Nucleus accumbens (tissue), 56 donors: ENCODE measurements at places on chromosomes 11 and 22.

- no peak for DNase-seq
Measured at GRCh38 chr11:69116671-69117070, 39.1 kb upstream of the SMIM38 start.

DNA sequence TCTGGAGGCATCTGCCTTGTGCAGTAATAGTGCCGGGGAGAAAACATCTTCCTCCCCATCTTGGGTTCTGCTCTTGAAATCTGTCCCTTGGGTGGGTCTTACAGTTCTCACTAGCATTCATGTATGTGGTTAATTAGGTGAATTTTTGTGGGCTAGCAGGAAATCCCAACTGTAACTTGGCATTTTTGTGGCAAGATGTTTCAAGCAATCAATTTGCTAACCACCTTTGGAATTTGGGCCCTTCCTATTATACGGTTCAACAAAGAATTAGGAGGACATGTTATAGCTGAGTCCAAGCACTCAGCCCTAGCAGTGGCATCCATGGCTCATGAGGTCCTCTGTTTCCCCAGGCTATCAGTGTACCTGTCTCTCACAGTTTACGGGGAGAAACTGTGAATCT lies 89.1 kb upstream of the MTNR1B start:
- DNase-seq = no peak

DNA sequence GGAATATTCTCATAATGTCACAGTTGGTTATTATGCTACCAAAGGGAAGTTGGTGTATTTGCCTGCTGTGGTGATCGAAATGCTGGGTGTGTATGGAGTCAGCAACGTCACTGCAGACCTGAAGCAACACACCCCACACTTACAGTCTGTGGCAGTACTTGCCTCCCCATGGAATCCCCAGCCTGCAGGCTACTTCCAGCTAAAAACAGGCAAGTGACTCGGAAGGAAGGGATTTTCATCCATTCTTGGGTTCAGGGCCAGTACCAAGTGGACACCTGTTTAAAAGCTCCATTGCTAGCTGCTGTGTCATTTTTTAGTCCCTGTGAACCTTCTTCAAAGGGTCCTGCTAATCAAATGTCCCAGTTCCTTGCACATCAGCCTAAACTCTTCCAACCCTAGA lies 149.6 kb downstream of the C11orf91 start:
- no peak for DNase-seq

- DNase-seq = no peak
Measured at GRCh38 chr11:116176484-116177005, 596.2 kb downstream of the BUD13 start.

GRCh38 chr11:26144291-26144690 lies 187.6 kb upstream of the ANO3 start:
- DNase-seq = no peak

DNA sequence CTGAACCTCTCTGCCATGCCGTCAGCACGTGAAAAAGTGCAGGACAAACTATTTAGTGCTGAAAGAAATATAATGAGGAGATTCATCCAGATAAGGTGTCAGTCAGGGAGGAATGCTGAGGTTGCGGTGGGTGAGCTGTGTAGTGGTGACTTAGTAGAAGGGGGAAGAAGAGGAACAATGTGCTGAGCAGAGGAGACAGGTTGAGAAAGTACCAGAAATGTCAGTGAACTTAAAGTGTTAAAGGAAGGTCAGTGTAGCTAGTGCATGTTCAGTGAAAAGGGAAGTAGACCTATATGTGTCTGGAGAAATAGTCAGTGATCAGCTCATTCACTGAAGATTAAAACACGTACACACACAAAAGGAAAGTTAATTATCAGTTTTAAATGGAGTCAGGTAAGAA lies 237.6 kb upstream of the CCDC179 start:
- no peak for DNase-seq

- no peak for DNase-seq
Measured at GRCh38 chr11:14742849-14743559, 99.4 kb downstream of the PDE3B start.

DNA sequence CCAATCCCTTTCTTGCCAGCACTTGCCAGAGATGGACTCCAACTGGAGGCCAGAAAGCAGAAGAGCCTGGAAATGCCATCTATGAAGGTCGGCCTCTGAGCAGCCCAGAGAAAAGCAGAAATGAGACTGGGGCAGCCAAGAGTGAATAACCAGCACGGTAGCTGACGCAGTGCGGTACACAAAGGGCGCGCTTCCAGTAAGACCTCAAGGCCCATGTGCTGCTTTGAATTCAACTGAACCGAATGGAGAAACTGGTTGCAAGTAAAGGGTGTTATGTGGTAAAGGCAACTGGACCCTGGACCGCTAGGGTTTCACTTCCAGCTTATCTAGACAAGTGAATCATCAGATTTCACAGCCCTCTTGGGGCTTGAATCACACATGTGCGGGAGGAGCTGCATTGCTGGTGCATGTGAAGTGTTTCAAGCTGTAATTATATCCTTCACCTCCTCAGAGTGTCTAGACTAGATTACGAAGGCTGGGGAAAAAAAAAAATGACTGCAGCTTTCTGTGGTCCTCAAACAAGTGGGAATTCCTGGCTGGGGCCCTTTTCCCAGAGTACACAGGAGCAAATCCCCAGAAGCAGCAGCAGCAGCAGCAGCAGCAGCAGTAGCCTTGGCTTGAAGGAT lies 128.9 kb downstream of the CCDC34 start:
- DNase-seq = no peak

DNA sequence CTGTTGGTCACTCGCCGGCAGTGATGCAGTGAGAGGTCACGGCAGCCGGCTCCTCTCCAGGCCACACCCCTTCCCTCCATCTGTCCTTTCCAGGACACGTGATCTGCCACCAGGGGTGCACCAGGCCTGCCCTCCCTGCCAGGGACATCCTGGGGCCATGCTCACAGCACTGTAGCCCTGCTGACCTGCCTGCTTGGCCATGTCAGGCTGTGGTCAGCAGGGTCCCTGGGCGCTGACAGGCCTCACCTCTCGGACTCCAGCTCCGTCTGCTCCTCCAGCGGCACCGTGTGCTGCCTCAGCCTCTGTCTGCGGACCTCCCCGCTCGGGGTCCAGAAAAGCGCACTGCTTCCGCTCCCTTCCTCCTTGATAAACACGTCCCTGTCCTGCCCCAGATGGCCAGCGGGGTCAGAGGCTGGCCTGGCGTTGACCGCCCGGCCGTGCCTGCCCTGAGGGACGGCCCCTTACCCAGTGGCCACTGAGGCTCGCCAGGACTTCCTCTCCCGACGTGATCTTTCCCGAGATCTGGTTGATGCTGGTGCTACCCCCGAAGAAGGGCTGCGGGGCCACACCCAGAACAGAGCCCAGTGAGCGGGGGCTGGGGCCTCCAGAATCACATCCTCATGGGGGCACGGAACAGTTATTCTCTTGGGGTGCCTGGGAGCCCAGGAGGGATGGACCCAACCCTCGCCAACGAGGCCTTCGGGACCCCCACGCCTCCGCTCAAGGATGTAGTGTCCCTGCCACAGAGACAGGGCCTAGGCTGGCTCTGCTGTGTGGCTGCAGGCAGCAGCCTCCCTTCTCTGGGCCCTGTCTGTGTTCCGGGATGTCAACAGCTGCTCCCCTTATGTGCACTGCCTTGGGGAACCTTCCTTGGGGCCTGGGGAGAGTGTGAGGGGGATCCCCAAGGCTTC lies 36.3 kb upstream of the CARS1 start:
- DNase-seq = no peak

DNA sequence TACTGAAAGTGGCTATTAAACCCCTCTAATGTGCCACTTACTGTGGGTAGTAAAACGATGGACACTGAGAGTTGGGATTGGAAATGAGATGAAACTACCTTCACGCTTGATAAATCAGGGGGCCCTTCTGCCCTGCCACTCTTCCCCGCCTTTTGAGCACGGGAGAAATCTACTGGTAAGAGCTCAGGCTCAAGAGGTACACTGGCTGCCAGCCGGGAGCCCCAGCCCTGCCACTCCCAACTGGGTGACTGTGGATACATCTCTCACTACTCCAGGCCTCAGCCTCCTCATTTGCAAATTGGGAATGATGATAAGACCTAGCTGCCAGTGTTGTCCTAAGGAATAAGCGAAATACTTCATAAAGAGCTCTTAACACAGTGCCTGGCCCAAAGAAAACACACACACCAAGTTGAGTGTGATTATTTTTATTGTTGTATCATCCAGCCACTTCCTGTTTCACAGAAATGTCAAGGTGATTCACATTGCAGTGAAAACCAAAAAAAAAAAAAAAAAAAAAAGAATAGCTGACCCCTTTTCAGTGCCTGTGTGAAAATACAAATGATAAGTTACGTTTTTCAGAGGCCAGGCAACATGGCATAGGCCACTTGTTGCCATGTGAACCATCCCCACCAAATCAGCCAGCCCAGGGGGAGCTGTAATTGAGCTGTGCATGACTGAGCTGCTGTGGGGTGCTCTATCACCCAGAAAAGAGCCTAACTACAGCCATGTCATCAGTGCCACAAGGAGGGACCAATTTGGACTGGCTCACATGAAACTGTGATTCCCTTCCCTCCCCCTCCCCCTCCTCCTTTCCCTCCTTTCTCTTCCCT lies 4.4 kb upstream of the ZNRD2 start:
- no peak for DNase-seq

GRCh38 chr11:29656597-29656996 lies 360.2 kb downstream of the KCNA4 start:
- DNase-seq = no peak

DNA sequence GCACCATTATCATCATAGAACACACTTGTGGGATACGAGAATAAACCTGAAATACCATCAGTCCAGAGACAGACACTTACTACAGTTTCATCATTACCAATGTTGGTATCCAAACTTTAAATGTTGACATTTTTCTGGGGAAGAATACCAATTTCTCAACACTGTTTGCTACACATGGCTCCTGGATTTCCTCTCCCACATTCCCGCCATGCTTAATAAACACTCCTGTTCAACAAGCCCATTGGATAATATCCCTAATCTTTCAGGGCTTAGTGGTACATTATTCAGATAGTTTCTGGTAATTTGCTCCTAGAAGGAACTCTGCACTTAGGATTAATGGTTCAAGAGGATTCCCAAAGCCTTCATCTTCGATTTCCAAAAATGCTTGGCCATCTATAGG lies 48.2 kb downstream of the CSF2RB start:
- no peak for DNase-seq

GRCh38 chr11:134153147-134153905 lies 70.4 kb downstream of the NCAPD3 start:
- no peak for DNase-seq

DNA sequence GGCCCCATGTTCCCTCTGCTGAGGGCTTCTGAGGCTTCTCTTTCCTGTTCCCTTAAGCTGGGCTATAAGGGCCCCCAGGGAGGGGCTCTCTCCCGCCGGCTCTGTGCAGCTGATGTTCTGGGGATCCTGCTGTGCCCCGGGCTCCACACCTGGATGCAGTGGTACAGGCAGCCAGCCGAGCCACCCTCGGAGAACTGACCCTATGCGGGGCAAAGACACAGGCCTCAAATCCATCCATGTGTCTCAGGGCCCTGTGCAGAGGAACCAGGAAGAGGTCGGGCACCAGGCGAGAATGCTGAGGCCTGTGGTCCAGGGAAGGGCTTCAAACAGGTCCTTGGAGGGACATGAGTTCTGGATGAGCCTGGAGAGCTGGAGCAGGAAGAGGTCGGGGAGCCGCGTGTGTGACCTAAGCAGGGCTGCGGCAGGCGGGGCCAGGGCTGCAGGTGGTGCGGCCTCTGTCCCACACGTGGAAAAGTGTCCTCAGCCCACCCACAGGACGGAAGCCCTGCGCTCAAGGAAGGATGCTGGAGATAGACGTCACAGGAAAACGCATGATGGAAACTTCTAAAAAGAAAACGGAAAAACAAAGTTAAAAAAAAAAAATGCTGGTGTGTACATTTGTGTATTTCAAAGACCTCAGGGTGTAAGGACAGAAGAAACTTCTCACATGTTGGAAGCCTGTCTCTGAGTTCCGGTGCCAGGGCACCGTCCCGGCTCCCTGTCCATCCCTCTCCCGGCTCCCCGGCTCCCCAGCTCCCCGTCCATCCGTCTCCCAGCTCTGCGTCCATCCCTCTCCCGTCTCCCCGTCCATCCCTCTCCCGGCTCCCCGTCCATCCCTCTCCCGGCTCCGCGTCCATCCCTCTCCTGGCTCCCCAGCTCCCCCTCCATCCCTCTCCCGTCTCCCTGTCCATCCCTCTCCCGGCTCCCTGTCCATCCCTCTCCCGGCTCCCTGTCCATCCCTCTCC lies 1149.2 kb downstream of the BRD1 start:
- no peak for DNase-seq

DNA sequence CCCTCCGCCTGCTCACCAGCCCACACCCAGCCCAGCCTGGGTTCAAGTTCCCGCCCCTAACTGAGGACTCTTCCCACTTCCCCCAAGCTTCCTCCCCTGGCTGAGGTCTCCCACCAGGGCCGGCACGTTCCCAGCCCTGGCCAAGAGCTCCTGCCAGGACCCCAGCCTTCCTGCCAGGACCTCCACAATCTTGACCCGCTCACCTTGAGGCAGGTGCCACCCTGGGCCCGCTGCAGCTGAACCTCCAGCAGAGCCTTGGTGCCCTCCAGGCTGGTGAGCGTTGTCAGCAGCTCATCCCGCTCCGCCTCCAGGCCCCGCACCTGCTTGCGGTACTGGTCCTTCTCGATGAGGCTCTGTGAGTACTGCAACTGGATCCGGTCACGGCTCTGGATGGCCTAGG lies 13.2 kb downstream of the CARD10 start:
- no peak for DNase-seq

DNA sequence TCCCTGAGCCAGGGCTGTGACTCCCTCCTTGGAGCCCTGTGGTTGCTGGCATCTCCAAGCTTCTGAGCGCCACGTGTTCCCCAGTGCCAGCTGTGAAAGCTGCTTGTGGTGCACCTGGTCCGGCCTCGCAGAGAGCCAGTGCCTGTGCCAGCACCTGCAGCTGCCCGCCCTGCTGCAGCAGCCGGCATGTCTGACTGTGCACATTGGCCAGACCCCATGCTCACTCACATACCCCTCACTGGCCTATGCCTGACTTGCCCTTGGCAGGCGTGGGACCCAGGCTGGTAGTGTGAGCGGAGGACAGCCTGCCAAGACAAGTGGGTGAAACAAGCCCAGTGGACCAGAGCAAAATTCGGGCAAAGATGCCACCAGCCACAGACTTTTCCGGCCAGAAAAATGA lies 9.8 kb downstream of the MRPL48 start:
- DNase-seq = no peak

DNA sequence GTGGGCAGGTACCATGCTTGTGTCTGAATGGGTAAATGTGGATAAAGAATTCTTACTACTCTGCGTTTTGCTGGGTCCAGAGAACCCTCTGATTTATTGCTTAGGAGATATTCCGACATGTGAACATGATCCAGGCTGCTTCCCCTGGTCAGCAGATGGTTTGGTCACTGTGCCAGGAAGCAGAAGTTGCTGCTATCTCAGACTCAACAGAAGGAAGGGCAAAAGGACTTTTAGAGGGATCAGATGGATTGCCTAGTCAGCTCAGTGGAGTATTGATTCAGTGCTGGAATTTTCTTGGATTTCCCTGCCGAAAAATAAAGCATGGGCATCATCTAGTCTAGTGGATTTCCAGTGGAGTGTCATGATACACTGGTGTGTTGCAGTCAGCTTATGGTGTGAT lies 440.1 kb downstream of the NTM start:
- no peak for DNase-seq
